Endothelial cell of umbilical vein (primary cell): ENCODE measurements at places on chromosomes 5 and 9. TPM values are rescaled to one million over a fixed set of nuclear protein-coding genes. Genes with fewer than 3 reads are reported as not detected.

The FOCAD gene
- 26.7 and 27.7 TPM in 2 replicates for polyA plus RNA-seq

- no peak for DNase-seq
Observed at GRCh38 chr9:91949392-91949945, 559 bp downstream of the ROR2 start.

The AP3B1 gene
- 29.5 and 31.6 TPM in 2 replicates for polyA plus RNA-seq

The SPINK9 gene
- not detected in 2 replicates for polyA plus RNA-seq

GRCh38 chr5:9197881-9198260 is 348.0 kb downstream of the SEMA5A start:
- no peak for DNase-seq

The EIF4E1B gene
- polyA plus RNA-seq: not detected in 2 replicates

DNA sequence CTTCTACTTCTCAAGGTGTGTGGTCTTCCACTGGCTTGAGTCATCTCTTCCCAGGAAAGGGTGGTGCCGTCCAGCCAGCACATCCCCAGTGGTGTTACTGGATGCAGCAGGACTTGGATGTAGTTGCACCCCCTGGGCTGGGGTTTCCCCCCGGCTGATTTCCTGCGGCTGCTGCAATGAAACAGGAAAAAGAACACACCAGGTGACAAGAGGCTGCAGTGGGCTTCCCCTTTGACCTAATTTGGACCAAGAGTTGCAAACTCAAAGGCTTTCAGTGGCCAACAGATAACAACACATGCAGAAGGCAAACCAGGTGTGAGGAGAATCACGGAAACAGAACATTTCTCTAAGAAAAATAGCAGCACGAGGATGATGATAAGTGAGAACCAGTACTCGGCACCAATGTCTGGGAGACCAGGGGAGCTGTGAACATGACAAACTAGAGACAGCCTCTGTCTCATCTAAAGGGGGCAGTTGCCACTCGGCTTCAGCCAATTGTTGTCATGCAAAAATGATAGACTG is 83.7 kb downstream of the PDE6A start:
- DNase-seq: no peak

- DNase-seq: no peak
Observed at GRCh38 chr9:132381966-132382541, 24.6 kb downstream of the TTF1 start.

The PCDHGC5 gene
- polyA plus RNA-seq: 0.21 and 0.48 TPM in 2 replicates

- no peak for DNase-seq
Observed at GRCh38 chr9:35508069-35508468, 18.2 kb downstream of the RUSC2 start.

GRCh38 chr5:157855404-157855994 is 3.4 kb downstream of the CLINT1 start:
- DNase-seq: peak; percentile 81

The SHOC1 gene
- not detected in 2 replicates for polyA plus RNA-seq

- DNase-seq: peak; percentile 46
Observed at GRCh38 chr5:132489871-132490483, 596 bp downstream of the IRF1 start.

- DNase-seq: no peak
Observed at GRCh38 chr5:67401172-67401571, 204.6 kb upstream of the CD180 start.

DNA sequence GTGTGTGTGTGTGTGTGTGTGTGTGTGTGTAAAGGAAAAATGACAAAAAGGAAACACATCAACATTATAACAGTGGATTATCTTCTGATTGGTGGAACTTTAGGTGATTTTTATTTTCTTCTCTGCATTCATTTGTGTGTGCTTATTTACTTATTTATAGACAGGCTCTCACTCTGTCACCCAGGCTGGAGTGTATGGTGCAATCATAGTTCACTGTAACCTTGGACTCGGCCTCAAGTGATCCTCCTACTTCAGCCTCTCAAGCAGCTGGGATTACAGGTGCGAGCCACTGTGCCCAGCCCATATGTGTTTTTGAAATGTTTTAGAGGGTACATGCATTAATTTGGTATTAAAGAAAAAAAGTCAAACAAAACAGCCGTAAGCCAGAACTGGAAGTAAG is 39.1 kb downstream of the FAT2 start:
- no peak for DNase-seq

GRCh38 chr9:68533678-68534077 is 7.0 kb downstream of the TMEM252 start:
- DNase-seq: no peak

- peak; percentile 72 for DNase-seq
Observed at GRCh38 chr5:56039985-56040384, 45.2 kb upstream of the IL6ST start.

The TBCA gene
- 26.3 and 48.2 TPM in 2 replicates for polyA plus RNA-seq

DNA sequence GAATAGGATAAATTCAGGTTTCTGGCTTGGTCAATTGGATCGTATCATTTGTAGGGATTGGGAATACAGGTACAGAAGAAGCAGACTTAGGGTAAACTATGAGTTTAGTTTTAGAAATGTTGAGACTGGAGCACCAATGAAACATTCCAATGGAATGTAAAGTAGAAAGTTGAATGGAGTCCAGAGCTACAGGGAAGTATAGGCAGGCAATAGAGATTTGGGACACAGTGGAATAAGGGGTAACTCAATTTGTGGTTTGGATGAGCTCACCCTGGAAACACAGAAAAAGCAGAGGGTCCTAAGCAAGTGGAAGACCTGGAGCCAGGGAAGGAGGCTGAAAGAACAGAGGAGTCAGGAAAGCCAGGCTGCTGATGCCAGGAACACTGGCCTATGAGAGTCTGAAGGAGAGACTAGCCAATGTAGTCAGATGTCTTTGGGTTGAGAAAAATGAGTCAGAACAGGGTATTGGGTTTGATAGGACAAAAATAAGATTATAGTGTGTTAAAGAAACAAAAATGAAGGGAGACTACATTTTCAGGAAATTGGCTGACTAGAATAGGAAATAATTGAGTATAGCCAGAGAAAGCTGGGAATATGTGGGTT is 72.8 kb downstream of the STARD4 start:
- DNase-seq: no peak

DNA sequence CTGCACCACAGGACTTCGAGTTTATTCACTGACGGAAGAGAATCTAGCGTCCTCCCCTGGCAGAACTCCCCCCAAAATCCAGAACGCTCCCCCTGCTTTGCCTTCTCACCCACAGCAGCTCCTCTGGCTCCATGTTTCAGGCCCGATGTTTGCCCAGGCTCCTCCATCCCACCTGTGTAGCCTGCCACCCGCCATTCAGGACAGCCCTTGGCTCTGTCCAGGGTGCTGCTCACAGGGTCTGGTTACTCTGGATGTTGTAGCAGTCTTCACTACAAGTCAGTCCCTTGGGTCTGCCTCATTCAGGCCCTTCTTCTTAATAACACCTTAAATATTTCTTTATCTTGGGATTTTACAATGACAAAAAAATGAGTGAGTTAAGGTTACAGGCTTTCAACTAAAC is 41.3 kb upstream of the SV2C start:
- no peak for DNase-seq

GRCh38 chr5:88883836-88884607 is 1.0 kb upstream of the MEF2C start:
- peak; percentile 84 for DNase-seq

The CXXC5 gene
- 5.5 and 8.2 TPM in 2 replicates for polyA plus RNA-seq

DNA sequence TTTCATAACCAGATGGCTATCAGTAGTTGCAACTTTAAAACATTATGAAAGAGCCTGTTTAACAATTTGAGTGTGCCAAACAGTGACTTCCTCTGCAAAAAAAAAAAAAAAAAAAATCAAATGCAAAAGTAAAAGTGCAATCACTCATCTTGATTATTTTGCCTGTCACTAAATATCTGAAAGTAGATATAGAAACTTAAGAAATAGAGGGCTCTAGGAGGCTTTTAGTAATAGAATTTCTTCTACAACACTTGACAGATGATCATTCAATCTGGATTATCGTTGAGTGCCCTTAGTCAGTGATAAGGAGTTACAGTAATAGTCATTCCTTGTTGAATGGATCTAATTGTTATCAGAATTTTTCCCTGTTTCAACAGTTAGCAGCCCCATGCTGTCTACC is 101.8 kb downstream of the CETN3 start:
- no peak for DNase-seq

GRCh38 chr9:136374183-136374575 is 710 bp upstream of the CARD9 start:
- DNase-seq: no peak

The AGXT2 gene
- not detected in 2 replicates for polyA plus RNA-seq

- DNase-seq: no peak
Observed at GRCh38 chr5:171578049-171578828, 158.8 kb downstream of the FGF18 start.

DNA sequence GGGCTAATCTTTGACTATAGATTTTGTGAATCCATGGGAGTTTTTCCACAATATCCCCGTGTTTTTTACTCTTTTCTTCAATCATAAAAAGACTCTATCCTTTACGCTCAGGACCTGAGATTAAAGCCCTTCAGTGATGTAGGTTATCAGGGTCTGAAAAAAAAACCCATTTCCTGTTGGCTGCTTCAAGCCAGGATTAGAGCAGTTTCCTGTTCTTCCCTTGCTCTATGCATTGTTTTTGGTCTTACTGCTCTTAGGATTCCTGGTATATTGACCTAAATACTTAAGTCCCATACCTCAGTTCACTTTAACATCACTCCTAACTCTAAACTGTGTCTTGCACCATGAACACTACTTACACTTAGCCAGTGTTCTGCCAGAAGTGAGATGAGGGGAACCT is 319.3 kb upstream of the CHD1 start:
- peak; percentile 53 for DNase-seq

The ASS1 gene
- polyA plus RNA-seq: 12.4 and 14.9 TPM in 2 replicates

The PRDM9 gene
- not detected in 2 replicates for polyA plus RNA-seq

GRCh38 chr5:160341309-160341870 is 29.0 kb upstream of the CCNJL start:
- no peak for DNase-seq

DNA sequence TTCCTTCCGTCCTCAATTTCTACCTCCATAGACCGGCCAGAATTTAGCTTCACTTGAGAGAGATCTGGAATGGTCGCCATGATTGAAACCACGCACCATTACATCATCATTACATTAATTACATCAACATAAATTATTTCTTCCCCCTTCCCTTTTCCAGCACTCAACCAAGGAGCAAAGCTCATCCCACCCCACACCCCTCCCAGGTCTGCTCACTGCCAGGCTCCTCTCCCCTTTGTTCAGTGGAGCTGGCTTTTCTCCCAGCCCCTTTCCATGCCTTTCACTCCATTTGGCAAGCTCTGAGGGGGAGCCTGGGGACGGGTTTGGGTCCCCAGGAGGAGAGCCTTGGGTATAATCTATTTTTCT is 8.4 kb downstream of the RACK1 start:
- no peak for DNase-seq

- peak; percentile 67 for DNase-seq
Observed at GRCh38 chr9:32579706-32580331, 6.9 kb upstream of the NDUFB6 start.

- DNase-seq: no peak
Observed at GRCh38 chr9:87867391-87867790, 15.3 kb upstream of the SPATA31E1 start.

The ESM1 gene
- 214 and 221 TPM in 2 replicates for polyA plus RNA-seq

GRCh38 chr5:131957721-131958441 is 12.4 kb upstream of the MEIKIN start:
- no peak for DNase-seq

GRCh38 chr5:14572385-14572784 is 9.2 kb upstream of the OTULINL start:
- DNase-seq: no peak

The NKD2 gene
- polyA plus RNA-seq: 0.03 and 0.08 TPM in 2 replicates

DNA sequence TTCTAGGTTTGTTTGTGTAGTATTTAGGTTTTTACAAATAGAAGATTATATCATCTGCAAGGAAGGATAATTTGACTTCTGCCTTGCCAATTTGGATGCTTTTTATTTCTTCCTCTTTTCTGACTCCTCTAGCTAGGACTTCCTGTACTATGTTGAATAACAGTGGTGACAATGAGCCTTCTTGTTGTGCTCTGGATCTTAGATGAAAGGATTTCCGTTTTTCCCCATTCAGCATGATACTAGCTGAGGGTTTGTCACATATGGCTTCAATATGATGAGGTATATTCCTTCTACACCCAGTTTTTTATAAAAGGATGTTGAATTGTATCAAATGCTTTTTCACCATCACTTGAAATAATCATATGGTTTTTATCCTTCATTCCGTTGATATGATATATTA is 101.4 kb downstream of the FBXO4 start:
- no peak for DNase-seq

The PSMB7 gene
- polyA plus RNA-seq: 350 and 366 TPM in 2 replicates

GRCh38 chr5:153879596-153879995 is 159.1 kb downstream of the FAM114A2 start:
- no peak for DNase-seq

The IL3 gene
- polyA plus RNA-seq: not detected in 2 replicates

The SYK gene
- not detected in 2 replicates for polyA plus RNA-seq

GRCh38 chr9:88816141-88816540 is 175.1 kb upstream of the S1PR3 start:
- DNase-seq: no peak

The ZBED3 gene
- 15.9 and 18.1 TPM in 2 replicates for polyA plus RNA-seq

The CENPH gene
- polyA plus RNA-seq: 5.3 and 6.5 TPM in 2 replicates

GRCh38 chr5:14767053-14767452 is 102.5 kb downstream of the OTULIN start:
- DNase-seq: no peak

The PPP2R2B gene
- polyA plus RNA-seq: not detected in 2 replicates
